Stimulated activated CD8-positive, alpha-beta memory T cell treated with anti-CD3 and anti-CD28 coated beads, Interleukin-4, amount 100 ng/mL, for 1 hour (primary cell): ENCODE measurements at places on chromosomes 12 and 14.

GRCh38 chr14:52790011-52790755, 1.2 kb downstream of the GNPNAT1 start:
- DNase-seq = no peak

GRCh38 chr12:116015525-116015924, 262.0 kb downstream of the MED13L start:
- DNase-seq = no peak

GRCh38 chr12:21459474-21459873, 22.0 kb downstream of the PYROXD1 start:
- no peak for DNase-seq

GRCh38 chr14:20789230-20789813, 8.3 kb downstream of the RNASE6 start:
- no peak for DNase-seq
